ENCODE measurements at places on chromosomes 13 and 19.

GRCh38 chr13:71624653-71625600 lies 242.1 kb downstream of the DACH1 start:
- no peak for DNase-seq

DNA sequence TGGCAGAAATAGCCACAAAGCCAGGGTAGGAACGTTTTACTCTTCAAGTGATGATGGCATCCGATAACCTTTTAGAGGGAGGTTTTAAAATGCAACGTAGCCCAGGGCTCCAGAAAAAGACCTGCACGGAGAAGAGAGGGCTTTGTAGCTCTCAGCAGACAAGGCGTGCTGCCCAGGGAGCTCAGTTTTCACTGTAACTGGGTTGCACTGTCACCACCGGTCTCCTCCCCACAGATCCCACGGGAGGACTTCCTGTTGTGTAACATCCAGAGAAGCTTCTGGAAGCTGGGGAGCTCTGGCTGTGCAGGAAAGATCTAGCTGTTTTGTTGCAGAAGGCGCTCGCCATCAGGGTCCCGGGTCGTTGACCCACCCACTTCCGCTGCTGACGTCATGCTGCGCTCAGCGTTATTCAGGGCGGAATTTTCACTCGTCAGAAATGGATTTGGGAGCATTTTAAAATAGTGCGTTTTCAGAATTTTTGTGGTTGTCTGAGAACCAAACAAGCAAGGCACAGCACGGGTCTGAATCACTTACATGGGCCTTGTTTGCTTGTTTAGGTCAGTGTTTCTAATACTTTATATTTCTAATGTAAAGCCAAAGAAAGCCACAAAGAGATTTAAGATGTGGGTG lies 50.8 kb downstream of the ATP11A start:
- no peak for DNase-seq

- DNase-seq = no peak
Observed at GRCh38 chr19:29491995-29492577, 33.7 kb upstream of the VSTM2B start.

GRCh38 chr19:39497996-39498797 lies 550 bp upstream of the DLL3 start:
- DNase-seq = no peak

DNA sequence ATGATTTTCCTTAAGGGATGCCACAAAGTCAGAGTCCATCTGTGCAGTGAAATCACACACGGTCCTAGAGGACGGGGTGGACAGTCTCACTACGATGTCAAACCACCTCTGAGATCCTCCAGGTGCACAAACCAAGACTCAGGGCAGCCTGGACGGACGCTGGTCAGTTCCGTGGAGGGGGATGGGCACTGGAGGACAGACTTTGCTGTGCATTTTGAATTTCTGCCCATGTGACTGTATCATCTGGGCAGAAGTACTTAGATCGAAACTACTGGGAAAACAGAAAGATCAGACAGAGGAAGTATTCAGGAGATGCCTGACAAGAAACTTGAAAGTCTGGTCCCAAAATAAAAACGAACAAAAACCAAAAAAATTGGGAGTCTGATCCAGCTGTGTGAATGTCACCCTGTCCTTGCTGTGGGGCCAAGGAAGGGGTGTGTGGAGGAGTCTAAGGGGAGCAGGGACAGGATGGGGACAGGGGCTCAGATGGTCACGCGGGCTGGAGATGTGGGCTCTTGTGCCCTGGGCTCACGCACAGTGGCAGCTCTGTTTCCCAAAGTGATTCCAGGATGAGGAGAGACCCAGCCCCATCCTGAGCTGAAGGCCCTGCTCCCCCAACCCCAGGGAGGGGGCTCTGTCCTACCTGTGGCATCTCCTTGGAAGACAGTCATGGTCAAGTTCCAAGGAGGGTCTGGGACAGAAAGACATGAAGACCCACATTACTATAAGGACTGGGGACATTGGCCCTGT lies 1.5 kb downstream of the SIGLEC8 start:
- no peak for DNase-seq

GRCh38 chr13:68125087-68125480 lies 894.9 kb upstream of the PCDH9 start:
- no peak for DNase-seq

- DNase-seq = no peak
Observed at GRCh38 chr13:50762969-50763567, 80.4 kb downstream of the DLEU7 start.

DNA sequence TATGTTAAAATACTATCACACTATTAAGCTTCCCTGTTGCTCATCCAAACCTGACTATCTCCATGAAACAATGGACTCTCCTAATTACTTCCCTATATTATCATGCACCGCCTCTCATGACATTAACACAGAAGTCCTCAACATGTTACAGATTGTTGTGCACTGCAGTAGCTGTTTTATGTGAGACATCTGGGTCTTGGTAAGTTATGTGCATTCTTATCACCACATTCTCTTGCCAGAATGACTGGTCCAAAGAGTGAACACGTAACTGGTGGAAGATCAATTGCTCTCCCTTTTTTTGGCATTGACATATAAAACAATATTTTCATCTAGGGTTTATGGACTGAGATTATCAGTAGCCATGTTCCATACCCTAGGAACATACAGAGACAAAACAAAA lies 59.4 kb downstream of the POSTN start:
- DNase-seq = no peak

DNA sequence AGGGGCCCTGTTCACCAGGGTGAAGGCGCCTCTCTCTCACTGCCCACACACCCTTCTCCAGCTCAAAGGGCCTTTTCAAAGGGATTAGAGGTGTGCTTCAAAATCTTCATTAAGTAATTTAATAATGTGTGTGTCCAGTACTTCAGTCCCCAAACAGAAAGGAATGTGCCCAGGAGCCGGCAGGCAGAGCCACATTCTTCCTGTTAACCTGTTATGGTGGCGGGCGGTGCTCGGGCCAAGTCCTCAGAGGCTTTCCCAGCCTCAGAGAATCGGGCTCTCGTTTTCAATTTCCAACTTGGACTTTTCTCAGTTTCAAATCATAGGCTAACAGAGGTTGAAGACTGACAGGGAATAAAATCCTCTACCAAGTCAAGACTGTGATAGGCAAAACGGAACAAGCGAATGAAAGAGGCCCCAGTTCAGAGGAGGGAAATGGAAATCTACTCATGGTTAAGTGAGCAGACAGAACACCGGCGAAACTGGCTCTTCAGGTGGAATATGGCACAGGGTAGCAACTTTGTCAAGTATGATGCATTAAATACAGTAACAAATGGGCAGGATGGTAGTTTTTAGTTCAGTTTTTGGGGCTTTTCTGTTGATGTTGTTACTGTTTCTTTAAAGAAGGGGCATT lies 68.6 kb downstream of the FOXO1 start:
- DNase-seq = no peak

- no peak for DNase-seq
Observed at GRCh38 chr13:71962126-71962525, 95.1 kb upstream of the DACH1 start.

DNA sequence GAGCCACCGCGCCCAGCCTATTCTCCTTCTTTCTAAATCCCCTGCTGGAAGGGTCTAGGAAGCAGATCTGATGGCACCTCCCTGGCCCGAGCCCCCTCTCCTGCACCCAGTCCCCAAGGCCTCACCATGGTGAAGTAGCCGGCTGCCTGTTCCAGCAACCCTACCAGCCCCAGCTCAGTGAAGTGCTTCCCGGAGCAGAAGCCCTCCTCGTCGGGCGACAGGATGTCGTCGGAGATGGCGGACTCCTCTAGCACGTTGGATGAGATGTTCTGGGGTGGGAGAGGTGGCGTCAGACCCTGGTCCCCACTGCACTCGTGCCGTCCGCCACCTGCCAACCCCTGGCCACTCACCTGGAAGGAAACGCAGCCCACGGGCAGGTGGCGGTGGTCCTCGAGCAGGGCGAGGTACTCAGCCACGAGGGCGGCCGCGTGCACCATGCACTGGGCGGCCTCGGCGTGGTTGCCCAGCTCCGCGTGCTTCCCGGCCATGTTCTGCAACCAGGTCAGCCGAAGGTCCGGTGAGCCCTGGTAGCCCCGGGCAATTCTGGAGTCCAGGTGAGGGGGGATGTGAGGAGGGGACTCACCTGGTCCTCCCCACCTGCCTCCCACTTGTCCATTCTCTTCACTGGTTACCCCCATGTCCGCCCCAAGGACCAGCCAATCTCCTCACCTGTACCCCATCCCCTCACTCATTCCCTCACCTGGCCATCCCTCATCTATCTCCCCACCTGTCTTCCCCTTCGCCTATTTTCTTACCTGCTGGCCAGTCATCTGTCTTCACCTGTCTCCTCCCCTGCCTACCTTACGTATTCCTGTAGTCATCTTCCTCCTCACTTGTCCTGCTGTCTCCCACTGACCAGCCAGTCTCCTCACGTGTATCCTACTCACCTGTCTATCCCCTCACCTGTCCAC lies 11.5 kb upstream of the KANK2 start:
- no peak for DNase-seq

GRCh38 chr13:53014495-53015443 lies 13.8 kb upstream of the OLFM4 start:
- DNase-seq = no peak

GRCh38 chr13:33636955-33637670 lies 180.8 kb upstream of the RFC3 start:
- no peak for DNase-seq

- DNase-seq = no peak
Observed at GRCh38 chr13:40456397-40456953, 210.0 kb downstream of the FOXO1 start.

- DNase-seq = no peak
Observed at GRCh38 chr19:644363-644762, 4.7 kb downstream of the FGF22 start.

GRCh38 chr13:21894091-21894490 lies 223.2 kb downstream of the FGF9 start:
- no peak for DNase-seq

- no peak for DNase-seq
Observed at GRCh38 chr13:107580741-107581412, 634.5 kb downstream of the LIG4 start.

- no peak for DNase-seq
Observed at GRCh38 chr13:52169839-52170238, 10.4 kb upstream of the NEK3 start.
